ENCODE measurements at places on chromosomes 1 and 21. TPM values are rescaled to one million over a fixed set of nuclear protein-coding genes. Genes with fewer than 3 reads are reported as not detected.

GJA8 gene
- total RNA-seq: not detected

NTRK1 gene
- not detected for total RNA-seq

BRDT gene
- not detected for total RNA-seq

C4BPA gene
- not detected for total RNA-seq

ZBTB17 gene
- 29.9 TPM for total RNA-seq

SLAMF7 gene
- not detected for total RNA-seq

NTMT2 gene
- total RNA-seq: not detected

NRAS gene
- total RNA-seq: 81.3 TPM

SERBP1 gene
- 147 TPM for total RNA-seq

INSRR gene
- not detected for total RNA-seq

ZNF593OS gene
- not detected for total RNA-seq

AK4 gene
- total RNA-seq: 15.8 TPM

EFNA1 gene
- total RNA-seq: 255 TPM

PDC gene
- total RNA-seq: not detected

CAMSAP2 gene
- 33.9 TPM for total RNA-seq

DMRTA2 gene
- under 0.01 TPM for total RNA-seq

TINAGL1 gene
- 315 TPM for total RNA-seq

AQP10 gene
- total RNA-seq: not detected

CELF3 gene
- total RNA-seq: not detected

DIO1 gene
- not detected for total RNA-seq

GPR3 gene
- 0.22 TPM for total RNA-seq

PLA2G5 gene
- not detected for total RNA-seq

LRRC53 gene
- total RNA-seq: not detected

LIPI gene
- total RNA-seq: not detected
